KBM-7 (cell line): ENCODE measurements at places on chromosomes 13 and 19.

DNA sequence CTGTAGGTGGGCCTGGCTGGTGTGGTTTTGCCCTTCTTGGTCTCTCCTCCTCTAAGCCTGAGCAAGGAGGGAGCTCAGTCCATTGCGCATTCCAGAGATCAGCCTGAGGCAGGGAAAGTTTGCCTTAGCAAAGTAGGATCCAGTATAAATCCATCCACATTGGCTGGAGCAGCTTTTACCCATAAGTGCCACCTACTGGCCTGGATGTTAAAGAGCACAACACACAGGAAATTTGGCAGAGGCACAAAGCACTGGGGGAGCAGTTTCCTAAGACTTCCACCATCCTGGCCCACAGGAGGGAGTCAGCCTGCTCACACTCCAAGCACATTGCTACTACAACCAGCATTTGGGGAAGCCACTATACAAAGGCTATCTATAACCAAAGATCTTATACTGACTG lies 1124.2 kb downstream of the SLITRK1 start:
- peak; percentile 41 for DNase-seq

DNA sequence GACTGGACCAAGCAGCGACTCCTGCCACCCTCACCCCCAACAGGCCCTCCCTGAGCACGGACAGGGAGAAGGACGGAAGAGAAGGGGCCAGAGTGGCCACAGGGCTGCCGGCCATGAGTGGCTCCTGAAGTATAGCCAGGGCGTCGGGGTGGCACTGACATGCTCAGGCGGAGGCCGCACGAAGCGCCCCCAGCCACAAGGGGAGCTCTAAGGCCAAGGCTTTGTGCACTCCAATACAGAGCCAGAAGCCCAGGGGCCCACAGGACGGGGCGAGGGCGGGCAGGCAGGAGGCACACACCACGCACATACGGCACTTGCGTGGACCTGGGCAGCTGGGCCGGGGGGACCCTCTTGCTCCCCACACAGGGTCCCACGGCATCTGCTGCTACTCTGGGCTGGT lies 52.0 kb downstream of the KLF2 start:
- DNase-seq: peak; percentile 23

- no peak for DNase-seq
These were observed 27.7 kb upstream of the NFIC start for GRCh38 chr19:3338541-3339181.

DNA sequence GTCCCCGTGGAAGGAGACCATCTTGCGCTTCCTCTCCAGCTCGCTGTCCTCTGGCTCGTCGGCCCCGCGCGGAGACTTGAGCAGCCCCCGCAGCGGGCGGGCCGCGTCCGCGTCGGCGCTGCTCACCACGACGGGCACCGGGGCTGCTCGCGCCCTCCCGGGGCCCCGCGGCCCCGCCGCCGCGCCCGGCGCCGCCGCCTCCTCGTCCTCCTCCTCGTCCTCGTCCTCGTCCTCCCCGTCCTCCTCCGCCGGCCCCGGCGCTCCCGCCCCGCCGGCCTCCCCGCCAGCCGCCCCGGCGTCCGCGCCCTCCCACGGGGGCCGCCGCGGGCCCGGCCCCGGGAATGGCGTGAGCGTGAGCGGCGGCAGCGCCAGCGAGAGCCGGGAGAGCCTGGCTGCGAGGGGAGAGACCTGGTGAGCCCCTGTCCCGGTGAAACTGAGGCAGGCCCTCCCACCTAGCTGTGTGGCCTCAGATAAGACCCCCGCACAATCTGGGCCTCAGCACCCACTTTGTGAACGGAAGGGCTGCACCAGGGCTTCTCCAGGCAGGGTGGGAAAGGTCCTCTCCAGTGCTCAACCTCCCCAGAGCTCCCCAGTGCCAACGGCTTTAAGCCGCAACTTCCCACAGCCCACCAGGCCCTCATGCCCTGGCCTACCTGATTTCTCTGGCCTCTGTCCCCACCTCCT lies 17.8 kb downstream of the LMTK3 start:
- DNase-seq: no peak

GRCh38 chr13:93151277-93151676 lies 75.3 kb upstream of the GPC6 start:
- peak; percentile 55 for DNase-seq

DNA sequence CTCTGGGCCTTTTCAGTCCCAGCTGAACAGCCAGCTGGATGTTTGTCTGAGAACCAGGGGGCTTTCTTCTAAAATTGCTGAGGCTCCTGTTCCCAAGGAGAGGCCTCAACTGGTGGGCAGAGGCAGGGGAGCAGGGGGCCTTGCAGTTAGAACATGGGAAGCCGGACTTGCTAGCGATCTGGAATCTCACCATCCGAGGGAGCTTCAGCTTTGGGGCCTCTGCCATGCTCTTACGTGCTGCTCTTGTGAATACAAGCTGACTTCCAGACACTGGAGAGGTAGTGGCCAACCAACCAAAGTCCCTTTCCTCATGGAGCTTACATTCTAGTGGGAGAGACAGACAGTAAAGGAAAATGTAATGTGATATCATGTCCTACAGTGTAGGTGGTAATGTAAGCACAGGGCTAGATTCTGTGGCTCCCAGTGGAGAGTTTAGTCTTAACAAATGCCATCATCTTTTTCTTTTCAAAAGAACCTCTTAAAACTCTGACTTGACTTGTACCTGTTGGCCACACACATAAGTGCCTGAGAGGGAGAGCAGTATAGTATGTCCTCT lies 22.2 kb downstream of the SHISA2 start:
- no peak for DNase-seq

- DNase-seq: no peak
These were observed 4.3 kb upstream of the LRRC8E start for GRCh38 chr19:7883796-7884570.

DNA sequence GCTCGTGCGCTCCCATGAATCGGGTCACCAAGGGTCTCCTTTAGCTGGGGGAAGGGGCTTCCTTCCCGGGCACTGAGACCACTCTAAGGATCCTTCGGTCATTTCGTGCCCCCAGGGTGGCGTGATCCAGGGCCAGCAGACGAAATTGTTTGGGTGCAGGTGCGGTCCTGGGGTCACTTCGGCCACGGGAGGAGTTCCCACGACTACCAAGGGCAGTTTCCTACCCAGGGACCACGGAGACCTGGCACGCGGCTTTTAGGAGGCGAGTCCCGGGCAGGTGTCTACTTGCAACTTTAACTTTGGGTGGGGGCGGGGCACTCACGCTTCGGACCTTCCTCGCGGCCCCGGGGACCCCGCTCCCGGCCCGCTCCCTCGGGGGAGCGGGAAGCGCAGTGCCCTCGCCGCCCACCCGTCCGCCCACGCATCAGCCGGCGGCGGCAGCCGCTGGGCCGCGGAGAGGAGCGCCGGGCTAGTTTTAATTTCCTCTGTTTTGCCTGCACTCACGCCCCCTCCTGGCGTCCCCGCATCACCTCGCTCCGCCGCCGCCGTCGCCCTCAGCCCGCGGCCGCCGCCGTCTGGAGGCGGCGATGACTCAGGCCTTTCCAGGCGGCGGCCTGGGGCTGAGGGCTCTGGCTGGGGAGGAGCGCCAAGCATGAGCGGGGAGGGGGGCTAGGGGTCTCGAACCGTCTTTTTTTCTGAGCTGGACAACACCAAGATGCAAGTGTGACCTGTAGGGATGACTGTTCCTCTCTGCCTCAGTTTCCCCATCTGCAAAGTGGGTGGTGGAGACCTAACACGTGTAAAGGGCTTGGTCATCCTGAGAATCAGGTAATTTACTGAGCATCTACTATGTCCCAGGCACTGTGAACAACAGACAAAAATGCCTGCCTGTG lies 21.8 kb downstream of the OLFM2 start:
- peak; percentile 96 for DNase-seq

DNA sequence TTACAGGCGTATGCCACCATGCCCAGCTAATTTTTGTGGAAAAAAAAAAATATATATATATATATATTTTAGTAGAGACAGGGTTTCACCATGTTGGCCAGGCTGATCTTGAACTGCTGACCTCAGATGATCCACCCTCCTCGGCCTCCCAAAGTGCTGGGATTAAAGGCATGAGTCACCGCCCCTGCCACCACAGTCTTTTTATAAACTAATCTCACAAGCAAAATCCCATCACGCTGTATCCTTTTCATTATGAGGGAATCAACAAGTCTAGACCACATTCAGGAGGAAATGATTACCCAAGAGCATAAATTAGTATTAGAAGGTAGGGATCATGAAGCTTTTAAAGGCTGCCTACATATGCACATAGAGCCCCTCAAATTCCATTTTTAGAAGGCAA lies 210.6 kb upstream of the NBEA start:
- no peak for DNase-seq

GRCh38 chr19:35975608-35976214 lies 19.3 kb upstream of the SDHAF1 start:
- peak; percentile 44 for DNase-seq

- no peak for DNase-seq
These were observed 52.5 kb upstream of the DOCK9 start for GRCh38 chr13:99030326-99030725.

GRCh38 chr13:39586151-39586550 lies 16.8 kb downstream of the LHFPL6 start:
- no peak for DNase-seq

DNA sequence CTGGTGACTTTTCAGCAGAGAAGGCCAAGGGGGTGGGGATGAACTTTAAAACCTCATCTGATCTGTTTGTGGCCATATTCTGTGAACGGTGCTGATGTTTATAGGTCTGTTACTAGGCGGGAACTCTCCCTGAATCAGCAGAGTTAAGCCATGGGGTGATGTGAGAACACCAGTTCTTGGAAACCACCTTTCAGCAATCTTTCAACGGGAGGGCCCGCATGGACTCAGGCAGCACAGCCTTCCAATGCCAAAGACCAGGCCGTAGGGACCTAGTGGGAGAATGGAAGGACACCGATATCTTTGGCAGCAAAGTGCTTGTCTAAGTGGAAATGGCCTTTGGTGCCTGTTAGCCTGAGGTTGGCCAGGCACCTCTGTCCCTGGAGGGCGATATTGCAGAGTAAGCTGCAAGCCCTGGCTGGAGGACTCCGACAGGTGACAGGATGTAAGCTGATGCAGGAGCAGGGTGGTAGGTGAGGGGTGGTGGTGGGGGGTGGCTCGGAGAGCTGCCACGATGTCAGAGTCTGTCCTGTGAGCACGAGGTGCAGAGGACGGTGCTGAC lies 57.0 kb downstream of the ERCC5 start:
- no peak for DNase-seq

GRCh38 chr13:78084401-78084800 lies 165.8 kb upstream of the EDNRB start:
- DNase-seq: no peak

- no peak for DNase-seq
These were observed 35.0 kb upstream of the CACTIN start for GRCh38 chr19:3661284-3662238.

DNA sequence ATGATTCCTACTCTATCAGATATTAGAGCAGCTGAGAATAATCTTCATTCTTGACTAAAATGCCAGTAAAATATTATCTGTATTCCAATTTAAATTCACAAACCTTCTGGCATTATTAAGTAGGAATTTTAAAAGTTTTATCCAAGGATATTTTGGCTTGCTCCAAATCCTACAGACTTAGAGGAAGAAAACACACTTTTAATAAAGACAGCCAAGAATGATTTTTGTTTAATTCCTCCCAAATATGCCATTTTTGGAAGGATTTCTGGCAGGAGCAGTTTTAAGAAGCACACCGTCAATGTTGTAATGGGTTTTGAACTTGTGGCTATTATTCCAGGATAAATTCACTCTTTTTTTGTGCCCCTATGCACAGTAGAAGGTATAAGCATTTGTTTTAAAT lies 355.1 kb downstream of the SLITRK5 start:
- no peak for DNase-seq

GRCh38 chr13:100842136-100842535 lies 167.5 kb upstream of the TMTC4 start:
- no peak for DNase-seq

DNA sequence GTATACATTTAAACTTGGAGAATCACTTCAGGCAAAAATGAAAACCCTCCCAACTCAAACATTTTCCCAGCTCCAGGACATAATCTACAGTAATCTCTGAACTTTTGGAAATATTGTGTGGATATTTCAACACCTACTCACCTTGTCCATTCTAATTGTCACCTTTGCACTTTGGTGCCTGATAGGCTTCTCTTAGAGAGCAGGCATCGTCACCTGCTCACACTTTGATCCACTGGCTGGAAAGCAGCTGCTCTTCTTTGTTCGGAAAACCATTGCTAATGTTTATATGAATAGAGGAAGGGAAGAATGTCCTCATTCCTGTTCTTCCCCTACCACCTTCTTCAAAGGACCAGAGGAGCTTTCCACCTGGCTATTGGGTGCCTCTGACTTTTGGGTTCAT lies 411.2 kb downstream of the FGF9 start:
- no peak for DNase-seq
